Ecto neural progenitor cell (in vitro differentiated cells): ENCODE measurements at places on chromosomes 3 and 15.

GRCh38 chr3:114078126-114078525 is 21.6 kb downstream of the QTRT2 start:
- no peak for DNase-seq

GRCh38 chr3:128073807-128074206 is 21.6 kb downstream of the SEC61A1 start:
- DNase-seq, result no peak

GRCh38 chr15:96331945-96332636 is 1.6 kb downstream of the NR2F2 start:
- peak; percentile 55 for DNase-seq

- no peak for DNase-seq
Observed at GRCh38 chr15:75098404-75098803, 75.0 kb downstream of the PPCDC start.

- DNase-seq, result no peak
Observed at GRCh38 chr15:31034152-31034551, 42.7 kb upstream of the MTMR10 start.

GRCh38 chr3:14345496-14346150 is 56.8 kb upstream of the SLC6A6 start:
- DNase-seq, result no peak

- DNase-seq, result no peak
Observed at GRCh38 chr15:47500842-47501241, 216.5 kb upstream of the SEMA6D start.

- DNase-seq, result peak; percentile 77
Observed at GRCh38 chr3:11591391-11592282, 52.1 kb downstream of the VGLL4 start.
